AG04449 (cell line): ENCODE measurements at places on chromosomes 6 and 20.

DNA sequence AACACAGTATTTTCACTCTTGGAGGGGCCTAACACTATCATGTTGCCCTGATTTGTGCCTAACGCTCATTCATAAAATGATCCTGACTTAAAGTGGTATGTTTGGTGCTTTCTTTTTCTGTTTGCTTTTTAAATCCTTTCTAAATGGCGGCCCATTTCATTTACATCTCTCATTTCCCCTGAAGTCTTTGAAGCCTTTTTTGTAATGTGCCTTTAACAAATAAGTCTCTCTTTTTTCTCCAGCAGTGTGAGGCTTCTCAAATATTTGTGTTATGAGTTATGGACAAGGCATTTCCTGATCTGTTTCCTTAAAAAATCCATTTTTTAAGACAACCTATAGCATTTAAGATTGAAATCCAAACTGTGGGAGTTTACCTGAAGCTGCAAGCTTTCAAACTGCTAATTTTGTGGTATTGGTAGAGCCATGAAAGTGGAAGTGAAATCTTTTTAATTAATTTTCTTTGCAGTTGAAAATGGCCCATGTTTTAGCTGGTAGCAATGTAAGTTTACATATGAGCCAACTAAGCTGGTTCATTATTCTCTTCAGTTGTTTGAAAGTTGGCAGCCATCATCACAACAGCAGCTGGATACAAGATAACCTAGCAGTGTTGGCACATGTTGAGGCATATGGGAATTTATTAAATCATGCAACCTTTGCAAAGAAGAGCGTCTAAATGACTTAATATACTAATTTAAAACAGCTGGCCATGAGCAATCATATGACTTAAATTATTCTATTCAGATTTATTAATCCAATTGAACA is 469.7 kb downstream of the CDKAL1 start:
- DNase-seq = no peak

GRCh38 chr6:62523630-62524029 is 237.6 kb upstream of the KHDRBS2 start:
- DNase-seq = no peak

DNA sequence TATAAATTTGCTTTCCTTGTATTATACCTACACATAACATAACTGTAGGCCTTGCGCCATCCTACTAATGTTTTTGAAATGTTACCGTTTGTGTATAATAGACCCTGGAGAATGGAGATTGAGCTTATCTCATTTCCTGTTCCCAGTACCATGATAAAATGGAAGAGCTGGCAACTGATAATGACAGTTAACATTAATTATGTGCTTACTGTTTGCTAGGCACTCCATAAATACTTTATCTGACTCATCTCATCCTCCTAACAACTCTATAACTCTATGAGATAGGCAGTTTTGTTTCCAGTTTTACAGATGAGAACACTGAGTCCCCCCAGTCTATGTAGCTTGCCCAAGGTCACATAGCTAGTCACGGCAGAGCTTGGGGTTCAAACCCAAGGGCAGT is 396.7 kb downstream of the SYNE1 start:
- no peak for DNase-seq

- DNase-seq = no peak
Observed at GRCh38 chr6:53066077-53066417, 843 bp downstream of the FBXO9 start.

- no peak for DNase-seq
Observed at GRCh38 chr6:122511193-122511924, 39.8 kb upstream of the SERINC1 start.

DNA sequence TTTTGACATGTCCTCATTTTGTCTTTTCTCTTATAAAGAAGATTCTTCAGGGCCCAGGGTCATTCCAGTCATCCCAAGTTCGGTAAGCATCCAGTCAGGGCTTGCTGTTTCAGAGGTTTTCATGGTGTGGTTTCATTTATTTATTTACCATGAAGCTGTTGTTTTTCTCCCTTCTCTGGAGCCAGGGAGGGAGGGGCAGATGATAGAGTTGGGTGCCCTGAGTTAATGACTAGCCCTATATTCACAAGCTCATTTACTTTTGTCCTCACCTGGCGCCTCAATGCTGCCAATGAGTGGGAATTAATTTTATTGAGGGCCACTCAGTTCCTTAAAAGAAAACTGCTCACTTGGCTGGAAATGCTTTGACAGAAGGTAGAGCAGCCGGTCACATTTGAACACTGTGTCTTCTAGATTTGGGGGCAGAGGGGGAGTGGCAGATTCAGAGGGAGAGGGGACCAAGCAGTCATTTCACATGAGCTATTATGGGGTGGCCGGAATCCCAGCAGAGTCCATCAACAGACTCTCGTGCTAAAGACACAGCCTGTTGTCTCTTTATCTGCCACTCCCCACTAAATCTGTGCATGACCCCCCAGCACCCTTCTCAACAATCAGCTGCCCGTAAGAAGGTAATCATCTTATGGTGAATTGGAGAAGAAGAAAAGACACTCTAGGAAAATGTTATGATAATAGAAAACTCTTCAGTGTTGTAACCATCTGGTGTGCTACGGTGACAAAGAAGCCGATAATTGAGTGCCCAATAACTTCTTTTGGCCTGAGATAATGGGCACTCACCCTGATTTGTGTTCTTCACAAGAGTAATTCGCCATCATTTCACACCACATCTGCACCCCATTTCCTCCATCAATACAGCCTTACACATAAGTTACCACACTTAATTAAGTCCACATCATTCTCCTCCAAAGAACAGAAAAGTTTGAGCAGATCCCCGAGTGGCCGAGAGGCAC is 573.5 kb upstream of the JAG1 start:
- DNase-seq = no peak

GRCh38 chr20:1323830-1324597 is 4.9 kb downstream of the SDCBP2 start:
- no peak for DNase-seq

GRCh38 chr6:134464690-134465411 is 146.9 kb upstream of the SGK1 start:
- DNase-seq = no peak

GRCh38 chr6:87921034-87921433 is 126.6 kb upstream of the SPACA1 start:
- no peak for DNase-seq

GRCh38 chr6:142334294-142334693 is 32.5 kb downstream of the ADGRG6 start:
- no peak for DNase-seq

- no peak for DNase-seq
Observed at GRCh38 chr6:89244241-89244985, 27.3 kb upstream of the GABRR1 start.

DNA sequence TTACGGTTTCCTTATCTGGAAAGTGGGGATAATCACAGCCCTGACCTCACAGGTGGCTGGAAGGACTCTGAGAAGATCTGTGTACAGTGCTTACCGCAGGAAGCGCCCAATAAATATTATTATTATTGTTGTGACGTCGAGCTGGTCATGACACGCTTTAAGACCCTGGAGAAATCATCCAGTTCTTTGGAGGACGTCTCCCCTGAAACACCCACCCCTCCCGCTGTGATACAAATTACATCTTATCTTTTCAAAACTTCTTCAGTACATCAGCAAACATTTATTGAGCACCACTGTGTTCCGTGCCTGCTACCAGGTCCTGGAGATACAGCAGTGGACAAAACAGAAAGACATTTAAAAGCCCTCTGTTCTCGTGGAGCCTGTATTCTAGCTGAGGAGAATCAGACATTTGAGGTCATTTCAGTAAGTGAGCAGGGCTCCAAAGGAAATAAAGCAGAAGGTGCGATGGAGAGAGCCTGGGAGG is 118.7 kb downstream of the CEBPB start:
- DNase-seq = no peak

DNA sequence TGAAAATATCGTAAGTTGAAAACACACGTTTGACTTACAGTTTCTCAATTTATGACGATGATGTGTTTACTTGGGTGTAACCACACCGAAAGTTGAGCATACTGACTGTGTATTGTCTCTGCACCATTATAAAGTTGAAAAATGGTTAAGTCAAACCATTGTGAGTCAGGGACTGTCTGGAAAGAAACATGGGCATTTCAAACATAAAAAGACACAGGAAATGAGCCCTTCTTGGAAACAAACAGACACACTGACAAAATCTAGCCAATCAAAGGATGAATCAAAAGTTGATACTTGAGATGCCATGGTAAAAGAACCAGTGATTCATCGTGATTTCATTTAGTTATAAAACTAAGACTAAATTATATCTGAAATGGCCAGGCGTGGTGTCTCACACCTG is 5.3 kb downstream of the POPDC3 start:
- peak; percentile 45 for DNase-seq

- DNase-seq = peak; percentile 41
Observed at GRCh38 chr20:3312940-3313682, 74.1 kb upstream of the SLC4A11 start.

- no peak for DNase-seq
Observed at GRCh38 chr6:5116243-5116991, 31.3 kb downstream of the PPP1R3G start.

GRCh38 chr6:136070815-136071214 is 179.3 kb downstream of the MTFR2 start:
- no peak for DNase-seq
